ENCODE measurements at places on chromosomes 5 and 9.
A peak's percentile ranks its signal among the peaks of the same experiment; 100 is the strongest.

- no peak for DNase-seq
These were observed 14.1 kb downstream of the SLC25A46 start for GRCh38 chr5:110752953-110753352.

DNA sequence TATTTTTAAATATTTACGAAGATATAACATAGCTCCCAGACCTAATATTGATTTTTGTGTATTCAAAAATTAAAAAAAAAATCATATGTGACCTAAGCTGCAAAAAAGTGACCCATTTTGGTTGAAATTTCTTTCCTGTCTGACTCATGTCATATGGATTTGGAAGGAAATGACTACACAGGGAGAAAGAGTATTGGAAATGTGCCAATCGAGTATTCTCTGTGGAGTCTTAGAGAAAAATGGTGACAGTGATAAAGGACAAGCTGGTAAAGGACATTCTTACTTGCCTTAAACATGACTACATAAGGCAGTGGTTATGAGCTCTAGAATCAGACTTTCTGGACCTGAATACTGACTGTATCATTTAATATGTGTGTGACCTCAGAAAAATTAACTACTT is 262.9 kb upstream of the PTPRD start:
- peak; percentile 12 for DNase-seq

DNA sequence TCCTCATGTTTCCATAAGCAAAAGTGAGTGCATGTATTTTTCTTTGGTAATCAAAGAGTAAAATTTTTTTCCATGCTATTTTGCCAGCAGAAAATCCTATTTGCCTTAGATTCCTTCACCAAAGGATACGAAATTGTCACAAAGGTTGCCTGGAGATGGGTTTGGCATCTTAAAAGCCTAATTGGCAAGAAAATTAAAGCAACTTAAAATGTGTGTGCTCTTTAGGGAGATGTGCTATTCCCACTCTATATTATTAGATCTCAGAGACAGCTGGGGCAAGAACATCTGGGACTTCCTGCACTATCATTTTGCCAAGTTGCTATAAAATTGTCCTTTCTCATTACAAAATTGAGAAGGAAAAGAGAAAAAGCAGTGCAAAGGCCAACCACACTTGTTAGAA is 146.1 kb downstream of the PLCXD3 start:
- no peak for DNase-seq

- DNase-seq, result no peak
These were observed 84.4 kb downstream of the COL23A1 start for GRCh38 chr5:178505639-178506407.

GRCh38 chr5:88736494-88736893 is 146.5 kb downstream of the MEF2C start:
- no peak for DNase-seq

GRCh38 chr5:144009116-144009515 is 161.3 kb downstream of the YIPF5 start:
- DNase-seq, result no peak

- no peak for DNase-seq
These were observed 3.2 kb upstream of the PRR7 start for GRCh38 chr5:177443144-177443983.

GRCh38 chr5:36571401-36572042 is 34.9 kb upstream of the SLC1A3 start:
- DNase-seq, result no peak

- no peak for DNase-seq
These were observed 5.0 kb downstream of the RELL2 start for GRCh38 chr5:141641634-141642267.

GRCh38 chr9:113668061-113668460 is 204.5 kb downstream of the RGS3 start:
- DNase-seq, result peak; percentile 80

DNA sequence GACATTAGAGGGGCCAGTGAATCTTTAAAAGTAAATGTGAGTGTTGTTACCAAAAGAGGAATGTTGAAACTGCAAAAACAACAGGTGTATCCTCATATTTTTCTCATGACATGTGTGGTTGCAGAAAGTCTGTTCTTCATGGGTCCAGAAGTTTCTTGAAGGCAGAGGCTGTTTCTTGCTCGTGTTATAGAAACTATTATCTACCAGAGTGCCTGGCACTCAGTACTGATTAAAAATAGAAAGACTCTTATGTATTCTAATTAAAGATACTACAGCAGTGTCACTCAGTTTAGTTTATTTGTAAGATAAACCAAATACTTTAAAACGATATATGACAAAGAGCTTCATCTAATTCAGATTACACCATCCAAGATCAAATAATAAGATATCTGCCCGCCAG is 1864.2 kb upstream of the WWC1 start:
- DNase-seq, result no peak

- no peak for DNase-seq
These were observed 8.4 kb downstream of the GFI1B start for GRCh38 chr9:132986640-132987620.

GRCh38 chr5:32687499-32687831 is 23.7 kb upstream of the NPR3 start:
- no peak for DNase-seq

DNA sequence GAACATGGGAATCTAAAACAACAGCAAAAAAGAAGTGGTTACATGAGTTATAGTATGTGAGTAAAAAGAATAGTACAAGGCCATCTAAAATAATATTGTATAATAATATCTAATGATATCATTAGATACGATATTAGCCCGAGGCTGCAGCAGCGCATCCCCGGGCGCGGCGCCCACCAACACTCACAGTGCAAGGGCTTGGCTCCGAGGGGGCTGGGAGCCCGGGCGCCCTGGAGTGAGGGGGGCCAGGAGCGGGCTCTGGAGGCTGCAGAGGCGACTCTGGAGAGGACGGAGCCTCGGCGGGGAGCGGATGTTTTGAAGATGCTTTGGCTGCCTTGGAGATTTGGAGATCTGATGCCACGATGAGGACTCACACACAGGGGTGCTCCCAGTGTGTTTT is 68.1 kb upstream of the TMEM252 start:
- DNase-seq, result no peak

- no peak for DNase-seq
These were observed 4.6 kb upstream of the FCN1 start for GRCh38 chr9:134922066-134922931.

- no peak for DNase-seq
These were observed 98.0 kb upstream of the SARDH start for GRCh38 chr9:133836001-133836758.

- DNase-seq, result no peak
These were observed 203.0 kb downstream of the MED10 start for GRCh38 chr5:6175172-6175854.

DNA sequence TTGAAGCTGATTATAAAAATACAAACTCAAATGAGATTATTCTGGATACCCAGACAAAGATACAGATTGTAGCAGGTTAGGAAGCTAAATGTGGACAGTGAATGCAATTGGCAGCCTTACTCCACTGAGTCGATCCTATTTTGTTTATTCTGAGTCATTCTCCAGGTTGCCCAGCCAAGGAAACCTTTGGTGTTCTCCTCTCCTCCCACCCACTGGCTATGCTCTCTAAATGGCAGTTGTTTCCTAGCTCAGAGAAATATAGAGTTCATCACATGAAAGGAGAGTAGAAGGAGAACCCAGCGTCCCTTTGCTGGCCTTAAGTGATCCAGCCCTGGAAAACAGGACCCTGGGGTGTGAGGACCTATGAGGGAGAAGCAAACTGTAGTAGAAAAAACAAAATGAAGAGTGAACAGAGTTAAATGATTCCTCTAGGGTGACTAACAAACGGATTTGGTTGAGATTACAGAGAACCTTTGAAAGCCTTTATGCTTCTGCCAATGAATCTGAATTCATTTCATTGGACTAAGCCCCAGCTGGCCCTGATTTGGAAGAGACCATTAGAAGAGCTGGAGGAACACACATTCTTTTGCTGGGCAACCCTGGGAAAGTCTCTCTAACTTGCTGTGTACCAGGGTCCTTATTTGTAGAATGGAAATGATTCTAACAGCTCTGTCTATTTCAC is 95.1 kb downstream of the BRINP1 start:
- no peak for DNase-seq

DNA sequence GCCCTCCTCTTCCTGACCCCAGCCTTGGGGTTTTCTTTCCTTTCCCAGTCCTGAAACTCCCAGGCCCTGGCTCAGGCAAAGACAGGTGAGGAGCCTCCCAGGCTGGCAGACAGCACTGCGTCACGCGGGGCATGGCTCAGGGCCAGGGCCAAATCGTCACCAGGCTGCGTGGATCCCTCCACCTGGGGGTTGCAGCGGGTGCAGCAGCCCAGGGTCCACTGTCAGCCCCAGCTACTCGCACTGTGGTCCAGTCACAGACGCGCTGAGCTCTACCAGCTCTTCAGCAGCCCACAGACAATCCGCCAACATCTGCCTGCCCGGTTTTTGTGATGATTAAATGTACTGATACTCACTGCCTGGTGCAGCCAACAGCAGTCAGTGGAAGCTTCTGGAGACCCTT is 12.1 kb downstream of the FAM78A start:
- no peak for DNase-seq

GRCh38 chr5:76379316-76379715 is 23.8 kb upstream of the IQGAP2 start:
- no peak for DNase-seq

GRCh38 chr5:84259283-84260045 is 125.2 kb downstream of the EDIL3 start:
- DNase-seq, result no peak

DNA sequence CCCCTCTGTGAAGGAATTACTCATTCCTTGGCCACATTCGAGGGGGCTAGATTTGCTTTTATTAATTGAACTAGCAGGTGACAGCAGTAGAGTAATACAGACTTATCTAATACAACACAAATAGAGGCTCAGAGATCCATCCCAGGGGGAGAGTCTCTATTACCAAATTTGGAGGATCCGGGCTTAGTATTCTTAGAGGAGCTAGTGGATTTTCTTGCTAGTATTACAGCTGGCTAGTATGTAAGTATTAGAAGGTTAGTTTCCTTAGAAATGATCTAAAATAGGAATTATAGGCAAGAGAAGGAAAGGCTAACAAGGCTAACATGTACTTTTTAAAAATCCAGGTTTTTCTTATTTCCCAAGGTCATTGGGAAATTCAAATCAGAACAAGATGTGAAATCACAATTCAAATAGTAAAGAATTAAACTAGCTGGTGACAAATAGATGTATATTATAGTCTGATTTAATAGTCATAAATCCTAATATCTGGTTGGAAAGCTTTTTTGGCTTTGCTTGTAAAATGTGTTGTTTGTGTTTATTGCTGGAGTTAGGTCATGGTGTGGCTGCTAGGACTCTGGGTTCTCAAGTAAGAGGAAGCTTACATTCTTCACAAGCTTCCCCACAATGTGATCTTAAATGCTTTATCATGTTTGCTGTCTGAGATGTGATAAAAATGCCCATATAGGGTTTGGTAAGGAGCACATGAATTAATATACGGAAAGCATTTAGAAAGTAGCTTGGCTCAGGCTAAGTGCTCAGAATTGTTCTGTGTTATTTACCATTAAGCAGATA is 160.4 kb upstream of the MPDZ start:
- DNase-seq, result no peak

- no peak for DNase-seq
These were observed 13.9 kb upstream of the BASP1 start for GRCh38 chr5:17203329-17204132.
